ENCODE measurements at places on chromosomes 16 and 17. TPM values are rescaled to one million over a fixed set of nuclear protein-coding genes. Genes with fewer than 3 reads are reported as not detected.
A peak's percentile ranks its signal among the peaks of the same experiment; 100 is the strongest.

DNA sequence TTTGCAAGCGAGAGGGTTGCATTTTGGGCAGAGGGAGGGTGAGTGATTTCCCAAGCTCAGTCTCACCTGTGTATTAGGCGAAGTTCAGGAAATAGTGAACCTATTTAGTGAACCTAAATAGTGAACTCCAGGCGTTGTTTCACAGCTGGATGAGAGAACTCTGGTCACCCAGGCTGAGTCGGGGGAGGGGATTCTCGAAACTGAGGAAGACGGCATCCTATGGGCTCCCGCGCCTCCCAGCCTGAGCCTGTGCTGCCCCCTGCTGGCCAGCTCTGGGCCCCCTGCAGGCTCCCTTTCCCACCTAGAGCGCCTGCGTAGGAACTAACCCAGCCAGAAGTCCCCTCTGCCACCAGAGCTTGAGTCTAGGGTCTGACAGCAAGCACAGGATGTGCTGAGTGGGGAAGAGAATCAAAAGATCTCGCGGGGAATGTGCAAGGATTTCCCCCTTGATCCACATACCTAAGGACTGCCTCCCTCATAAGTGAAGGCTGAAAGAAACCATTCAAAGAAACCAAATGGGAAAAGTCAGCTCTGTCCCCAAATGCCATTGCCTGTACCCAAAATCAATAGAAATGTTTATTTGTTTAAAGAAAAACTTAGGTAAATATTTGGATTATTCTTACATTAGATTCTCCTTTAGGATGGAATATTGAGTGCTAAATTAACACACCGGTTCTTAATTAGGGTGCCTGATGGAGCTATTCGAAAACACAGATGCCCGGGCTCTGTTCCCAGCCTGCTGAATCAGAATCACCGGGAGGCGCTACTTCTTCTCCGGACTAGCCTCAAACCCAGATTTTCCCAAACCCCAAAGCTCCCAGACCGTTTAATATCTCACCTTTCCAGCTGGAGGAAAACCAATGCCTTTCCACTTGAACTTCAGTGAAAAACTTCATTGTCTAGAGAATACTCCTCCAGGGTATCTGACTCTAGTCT, 14.8 kb upstream of the MARVELD3 start:
- DNase-seq = peak; percentile 86
- H3K27me3 ChIP-seq = no peaks in the 10 kb centered on the region
- H3K4me3 ChIP-seq = no peak overlapping the region
- no peaks in the 10 kb centered on the region for H3K36me3 ChIP-seq
- H3K4me1 ChIP-seq = no peaks in the 10 kb centered on the region
- no peak overlapping the region for H3K27ac ChIP-seq

Gene CACNG5
- not detected for polyA plus RNA-seq

- H3K4me1 ChIP-seq = no peaks in the 10 kb centered on the region
- H3K4me3 ChIP-seq = no peak overlapping the region
- no peaks in the 10 kb centered on the region for H3K27me3 ChIP-seq
Measured at GRCh38 chr17:14762736-14763479, 462.0 kb downstream of the HS3ST3B1 start.

- no peak overlapping the region for H3K27ac ChIP-seq
- peak overlapping the region; percentile 68 for H3K4me3 ChIP-seq
- no peak for DNase-seq
- H3K4me1 ChIP-seq = peaks cover 8% of the 10 kb centered on the region
- no peaks in the 10 kb centered on the region for H3K27me3 ChIP-seq
Measured at GRCh38 chr16:3938471-3938842, 57.9 kb upstream of the CREBBP start.

- no peak for DNase-seq
- no peak overlapping the region for H3K4me3 ChIP-seq
Measured at GRCh38 chr17:27544350-27545131, 86.4 kb upstream of the LGALS9 start.

GRCh38 chr17:50926523-50926922, 60.4 kb upstream of the TOB1 start:
- no peaks in the 10 kb centered on the region for H3K4me1 ChIP-seq
- no peak overlapping the region for H3K27ac ChIP-seq
- H3K4me3 ChIP-seq = no peak overlapping the region
- H3K27me3 ChIP-seq = no peaks in the 10 kb centered on the region

GRCh38 chr16:17362183-17362582, 108.6 kb downstream of the XYLT1 start:
- no peak overlapping the region for H3K4me3 ChIP-seq
- no peak overlapping the region for H3K27ac ChIP-seq
- peaks cover 12% of the 10 kb centered on the region for H3K4me1 ChIP-seq

- no peak overlapping the region for H3K27ac ChIP-seq
- H3K27me3 ChIP-seq = no peaks in the 10 kb centered on the region
- no peaks in the 10 kb centered on the region for H3K4me1 ChIP-seq
- H3K36me3 ChIP-seq = no peaks in the 10 kb centered on the region
- DNase-seq = no peak
Measured at GRCh38 chr16:50272111-50272571, 5.8 kb downstream of the ADCY7 start.

- H3K4me3 ChIP-seq = peak within 1 kb of the TSS; percentile 71
- H3K27ac ChIP-seq = no peak within 1 kb of the TSS
- no peaks in the 10 kb centered on the region for H3K36me3 ChIP-seq
- H3K27me3 ChIP-seq = no peaks in the 10 kb centered on the region
Measured at GRCh38 chr16:71230122-71230845, at the start of gene HYDIN. Gene HYDIN, minus strand, starts transcription at chr16:71230722. Its CDS starts 43,827 bp downstream, at chr16:71186895.

- H3K4me3 ChIP-seq = no peak overlapping the region
- no peaks in the 10 kb centered on the region for H3K27me3 ChIP-seq
- no peaks in the 10 kb centered on the region for H3K36me3 ChIP-seq
- DNase-seq = no peak
- no peak overlapping the region for H3K27ac ChIP-seq
- peaks cover 2% of the 10 kb centered on the region for H3K4me1 ChIP-seq
Measured at GRCh38 chr17:33385713-33386112, 92.6 kb upstream of the ASIC2 start.

Gene TM4SF5
- polyA plus RNA-seq = 31.3 TPM

Gene HBA1
- 2.6 TPM for polyA plus RNA-seq

Gene TPSD1
- polyA plus RNA-seq = not detected

GRCh38 chr17:11642655-11643054, 44.4 kb downstream of the DNAH9 start:
- no peak overlapping the region for H3K27ac ChIP-seq
- no peak for DNase-seq
- H3K27me3 ChIP-seq = no peaks in the 10 kb centered on the region
- H3K4me1 ChIP-seq = no peaks in the 10 kb centered on the region
- no peaks in the 10 kb centered on the region for H3K36me3 ChIP-seq
